ENCODE measurements at places on chromosomes 6 and 20.
A peak's percentile ranks its signal among the peaks of the same experiment; 100 is the strongest.

DNA sequence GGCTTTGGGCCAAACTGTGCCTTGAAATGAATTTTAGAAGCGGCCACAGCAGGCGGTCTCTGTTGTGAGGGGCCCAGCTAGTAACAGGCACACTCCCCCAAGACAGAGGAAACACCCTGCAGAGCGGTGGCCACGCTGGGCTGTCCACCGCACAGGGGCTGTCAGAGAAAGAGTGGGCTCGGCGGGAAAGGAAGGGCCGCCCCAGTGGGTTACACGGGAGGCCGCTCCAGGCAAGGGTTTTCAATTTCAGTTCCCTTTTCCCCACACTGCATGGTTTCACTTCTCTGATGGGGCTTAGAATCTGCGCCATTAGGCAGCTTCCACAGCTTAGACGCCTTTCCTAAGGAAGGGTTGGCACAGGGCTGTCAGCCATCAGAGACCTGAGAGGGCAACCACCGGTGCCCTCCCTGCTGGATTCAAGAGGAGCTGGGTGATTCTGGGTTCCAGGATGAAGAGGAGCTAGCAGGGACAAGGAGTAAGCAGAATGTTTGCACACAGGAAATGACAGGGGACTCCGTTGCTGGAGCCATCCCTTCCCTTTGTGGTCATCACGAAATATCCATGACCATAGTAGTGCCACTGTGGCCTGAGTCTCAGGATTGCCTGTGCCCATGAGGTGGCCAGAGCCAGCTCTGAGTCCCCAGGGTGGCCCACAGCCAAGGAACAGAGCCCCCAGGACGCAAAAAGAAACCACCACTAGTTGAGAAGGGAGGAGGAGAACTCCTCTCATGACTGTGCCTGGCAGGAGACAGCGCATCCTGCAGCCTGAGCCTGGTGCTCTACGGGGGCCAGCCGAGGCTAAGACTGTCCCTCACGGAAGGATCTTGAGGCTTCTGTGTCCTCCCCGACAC, 282.7 kb downstream of the NRN1 start:
- no peak for DNase-seq

DNA sequence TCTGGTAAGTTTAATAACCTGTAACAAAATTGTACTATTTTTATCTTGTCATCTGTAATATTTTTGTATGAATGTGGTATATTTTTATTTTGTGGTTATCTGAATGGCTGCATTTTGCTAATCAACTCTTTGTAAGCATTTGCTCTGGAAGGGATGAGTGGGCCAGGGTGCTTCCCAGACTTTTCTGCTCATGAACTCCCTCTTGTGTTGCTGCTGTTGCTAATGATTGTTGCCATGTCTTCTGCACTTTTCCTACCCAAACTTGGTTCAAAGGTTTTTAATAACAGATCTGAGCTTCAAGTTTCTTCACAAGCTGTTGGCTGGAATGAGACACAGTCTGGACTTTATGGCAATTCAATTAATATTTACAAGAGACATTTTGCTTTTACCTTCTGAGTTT, 1005.7 kb downstream of the HACE1 start:
- DNase-seq: no peak

- DNase-seq: no peak
These were observed 138.8 kb downstream of the TFAP2A start for GRCh38 chr6:10276106-10276505.

DNA sequence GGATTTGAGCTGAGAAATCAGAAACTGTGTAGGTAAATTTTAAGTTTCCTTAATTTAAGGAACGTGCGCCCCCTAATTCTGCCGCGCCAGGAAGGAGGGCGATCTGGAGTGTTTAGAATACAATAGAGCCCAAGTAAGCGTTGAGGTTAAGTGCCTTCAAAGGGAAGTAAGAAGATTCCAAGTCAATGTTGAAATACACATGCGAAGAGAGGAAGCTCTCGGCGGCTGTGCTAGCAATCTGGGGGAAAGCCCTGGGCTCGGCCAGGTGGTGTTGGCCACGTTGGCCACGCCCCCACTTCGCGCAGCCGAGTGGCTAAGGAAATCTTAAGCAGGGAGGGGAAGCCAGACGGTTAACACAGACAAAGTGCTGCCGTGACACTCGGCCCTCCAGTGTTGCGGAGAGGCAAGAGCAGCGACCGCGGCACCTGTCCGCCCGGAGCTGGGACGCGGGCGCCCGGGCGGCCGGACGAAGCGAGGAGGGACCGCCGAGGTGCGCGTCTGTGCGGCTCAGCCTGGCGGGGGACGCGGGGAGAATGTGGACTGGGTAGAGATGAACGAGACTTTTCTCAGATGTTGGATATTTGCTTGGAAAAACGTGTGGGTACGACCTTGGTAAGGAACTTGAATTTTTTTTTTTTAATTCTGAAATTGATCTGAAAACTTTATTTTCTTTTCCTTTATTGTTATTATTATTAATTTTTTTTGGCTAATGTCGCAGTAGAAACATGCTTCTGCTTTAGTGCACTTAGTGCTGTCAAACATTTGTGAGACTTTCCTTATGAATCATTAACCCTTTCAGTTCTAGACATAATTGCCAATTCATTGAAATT, at the start of gene PRDM1:
PRDM1 (plus strand) TSS at position 353 of the 830 bp plus-strand sequence; CDS start at position 571, 218 bp downstream.
- peak; percentile 80 for DNase-seq

DNA sequence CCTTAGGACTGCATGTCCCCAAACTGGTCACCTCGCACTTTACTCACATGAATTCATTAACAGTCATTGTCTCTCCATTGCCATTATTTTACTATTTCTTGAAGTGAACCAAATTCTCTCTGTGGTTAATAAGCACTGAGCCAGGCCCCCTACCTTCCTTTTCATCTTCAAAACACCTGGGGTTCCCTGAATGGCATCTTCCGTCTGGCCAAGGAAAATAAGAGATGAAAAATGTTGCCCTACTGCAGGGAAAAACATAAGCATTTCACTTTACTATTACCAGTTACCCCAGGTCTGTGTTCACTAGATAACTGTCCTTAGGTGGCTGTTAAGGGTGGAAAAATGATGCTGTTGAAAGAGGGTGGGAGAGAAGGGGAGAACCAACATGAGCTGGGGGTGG, 10.0 kb upstream of the NKX2-2 start:
- no peak for DNase-seq

Data from activated CD4-positive, alpha-beta T cell treated with anti-CD3 and anti-CD28 coated beads for 48 hours (primary cell).